Large intestine (tissue), 12 donors: ENCODE measurements at places on chromosomes 1 and 21. TPM values are rescaled to one million over a fixed set of nuclear protein-coding genes. Genes with fewer than 3 reads are reported as not detected.

SEMA6C gene
- polyA plus RNA-seq = 23.4 TPM

TNFRSF25 gene
- 55.2 TPM for polyA plus RNA-seq

INSRR gene
- polyA plus RNA-seq = 0.09 TPM

DNA sequence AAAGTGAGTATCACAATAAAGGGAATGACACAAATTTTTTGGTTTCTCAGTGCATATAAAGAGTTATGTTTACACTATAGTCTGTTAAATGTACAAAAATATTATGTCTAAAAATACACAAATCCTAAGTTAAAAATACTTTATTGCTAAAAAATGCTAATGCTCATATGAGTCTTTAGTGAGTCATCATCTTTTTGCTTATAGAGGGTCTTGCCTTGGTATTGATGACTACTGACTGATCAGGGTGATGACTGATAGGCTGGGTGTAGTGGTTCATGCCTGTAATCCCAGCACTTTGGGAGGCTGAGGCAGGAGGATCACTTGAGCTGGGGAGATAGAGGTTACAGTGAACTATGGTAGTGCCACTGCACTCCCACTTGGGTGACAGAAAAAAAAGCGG is 12.9 kb upstream of the NUF2 start:
- no peak for DNase-seq

DNA sequence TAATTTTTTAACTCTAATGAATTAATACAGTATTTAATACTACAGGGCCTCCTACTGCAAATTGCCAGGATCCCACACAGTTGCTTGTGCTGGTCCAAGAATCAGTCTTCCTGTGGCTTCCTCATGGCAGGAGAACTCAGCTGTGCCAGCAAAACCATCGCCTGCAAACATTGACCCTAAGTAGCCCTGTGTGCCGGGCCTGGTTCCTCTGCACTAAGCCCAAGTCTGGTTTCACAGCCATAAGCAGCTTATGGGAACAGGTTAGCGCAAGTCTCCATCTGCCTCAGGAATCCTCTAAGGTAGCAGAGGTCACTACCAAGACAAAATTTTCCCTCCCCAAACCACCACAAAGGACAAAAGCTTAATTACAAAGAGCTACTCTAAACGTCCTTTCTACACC is 216.6 kb downstream of the PLA2G4A start:
- no peak for DNase-seq

DNA sequence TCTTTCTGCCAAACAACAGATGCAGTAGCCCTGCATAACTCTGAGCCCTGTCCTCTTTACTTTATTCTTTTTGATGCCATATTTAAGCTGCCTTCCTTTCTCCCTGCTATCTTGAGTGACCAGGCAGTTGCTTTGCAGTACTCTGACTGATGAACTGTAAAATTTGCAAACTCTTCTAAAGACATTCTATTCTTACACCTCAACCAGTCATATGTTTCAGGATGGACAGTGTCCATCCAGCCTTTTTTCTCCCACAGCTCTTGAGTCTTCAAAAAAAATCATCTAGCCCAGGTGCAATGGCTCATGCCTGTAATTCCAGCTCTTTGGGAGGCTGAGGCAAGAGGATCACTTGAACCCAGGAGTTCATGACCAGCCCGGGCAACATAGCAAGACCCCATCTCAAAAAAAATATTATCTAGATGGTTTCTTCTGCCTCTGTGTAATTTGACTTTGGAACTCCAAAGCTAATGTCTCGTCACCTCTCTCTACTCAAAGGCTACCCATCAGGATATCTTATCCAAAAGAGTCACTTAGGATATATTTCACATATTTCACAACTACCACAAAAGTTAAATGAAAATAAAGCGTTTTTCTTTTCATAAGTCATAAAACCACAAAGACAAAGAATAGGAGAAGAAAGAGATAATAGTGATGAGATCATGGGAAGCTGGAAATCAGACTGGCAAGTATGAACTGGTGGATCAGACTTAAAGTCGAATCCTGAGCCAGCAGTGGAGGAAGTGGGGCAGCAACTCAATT is 54.6 kb upstream of the IPO9 start:
- no peak for DNase-seq

GRCh38 chr1:11453742-11454491 is 25.0 kb upstream of the DISP3 start:
- DNase-seq = peak; percentile 27

DNA sequence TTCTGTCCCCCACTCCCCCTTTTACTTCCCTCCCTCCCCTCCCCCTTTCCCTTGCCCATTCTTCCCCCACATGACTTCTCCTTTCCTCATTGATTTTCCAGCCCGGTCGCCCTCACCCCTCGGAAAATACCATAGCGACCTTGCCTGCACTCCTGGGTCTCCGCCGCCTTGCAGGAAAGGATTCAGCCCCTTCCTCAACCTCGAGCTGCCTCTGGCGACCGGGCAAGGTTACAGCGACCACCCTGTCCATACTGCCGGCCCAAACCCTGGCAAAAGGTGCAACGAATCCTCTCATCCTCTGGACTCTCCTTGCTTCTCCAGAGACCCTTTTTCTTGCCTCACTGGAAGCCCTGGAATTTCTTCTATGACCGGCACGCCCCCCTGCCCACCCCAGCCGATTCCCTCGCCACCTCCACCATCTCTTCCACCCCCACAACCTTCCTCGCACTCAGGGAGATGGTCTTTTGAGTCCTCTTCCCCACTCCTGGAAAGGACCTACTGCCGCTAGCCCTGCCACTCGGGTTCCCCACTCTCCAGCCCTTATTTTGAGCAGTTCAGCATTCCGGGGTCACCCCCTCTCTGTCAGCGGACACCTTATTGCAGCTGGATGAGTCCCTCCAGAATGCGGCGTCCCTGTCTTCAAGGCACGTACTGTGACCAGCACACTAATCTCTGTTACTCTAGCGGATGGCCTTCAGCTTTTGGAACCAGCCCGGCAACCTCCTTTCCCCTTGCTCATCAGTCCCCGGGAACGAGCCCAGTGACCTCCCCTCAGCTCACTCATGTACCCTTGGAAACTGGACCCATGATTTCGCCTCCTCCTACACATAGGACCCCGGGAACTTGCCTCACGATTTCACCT is 846 bp downstream of the NSUN4 start:
- no peak for DNase-seq

DNA sequence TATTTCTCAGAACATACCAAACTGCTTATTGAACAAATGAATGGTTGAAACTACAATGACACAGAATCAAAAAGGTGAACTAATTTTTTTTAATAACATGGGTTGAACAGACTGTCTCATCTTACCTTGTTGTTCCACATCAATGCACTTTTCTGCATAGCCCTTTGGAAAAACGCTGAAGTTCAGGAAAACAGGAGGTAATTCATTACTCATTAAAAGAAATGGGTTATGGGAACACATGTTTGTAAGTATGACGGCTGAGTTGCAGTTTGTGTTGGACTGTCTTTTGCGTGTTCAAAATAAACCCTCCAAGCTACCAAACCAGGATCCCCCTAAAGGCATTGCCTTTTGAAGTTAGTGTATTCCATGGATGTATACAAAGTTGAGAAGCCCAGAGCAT is 514.9 kb upstream of the PKN2 start:
- DNase-seq = no peak
